ENCODE measurements at places on chromosomes 2 and 18.

DNA sequence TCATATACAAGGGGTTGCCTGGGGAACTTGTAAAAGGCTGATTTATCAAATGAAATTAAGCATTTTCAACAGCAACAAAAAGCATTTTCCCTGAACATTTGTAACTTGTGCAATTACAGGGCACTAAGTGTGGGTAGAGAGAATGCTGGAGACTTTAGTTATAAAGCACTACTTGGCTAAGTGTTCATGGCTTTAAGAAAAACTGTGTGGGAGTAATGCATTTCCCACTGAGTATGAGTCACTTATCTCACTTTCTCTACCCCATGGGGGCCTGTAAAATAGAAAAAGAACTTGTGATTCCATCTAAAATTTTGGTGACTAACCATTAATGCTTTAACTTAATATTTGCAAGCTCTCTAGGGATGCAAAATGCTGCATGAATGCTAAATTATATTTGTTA lies 193.4 kb downstream of the CCDC102B start:
- DNase-seq: no peak

DNA sequence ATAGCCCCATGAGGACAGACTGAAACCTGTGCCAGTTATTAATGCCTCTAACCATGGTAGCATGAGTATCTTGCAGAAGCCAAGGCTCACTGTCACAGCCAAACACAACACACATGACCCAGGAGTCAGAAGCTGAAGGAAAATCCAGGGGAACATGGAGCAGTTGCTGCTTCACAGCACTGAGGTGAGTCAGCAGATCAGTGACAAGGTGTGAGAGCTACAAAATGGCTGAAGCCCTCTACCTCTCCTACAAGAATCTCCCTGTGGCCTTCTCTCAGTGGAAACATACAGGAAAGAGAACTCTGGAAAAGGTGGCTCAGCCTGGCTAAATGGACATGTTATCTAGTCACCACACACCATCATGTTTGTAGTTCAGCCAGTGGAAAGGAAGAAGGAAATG lies 93.5 kb downstream of the NAB1 start:
- no peak for DNase-seq

DNA sequence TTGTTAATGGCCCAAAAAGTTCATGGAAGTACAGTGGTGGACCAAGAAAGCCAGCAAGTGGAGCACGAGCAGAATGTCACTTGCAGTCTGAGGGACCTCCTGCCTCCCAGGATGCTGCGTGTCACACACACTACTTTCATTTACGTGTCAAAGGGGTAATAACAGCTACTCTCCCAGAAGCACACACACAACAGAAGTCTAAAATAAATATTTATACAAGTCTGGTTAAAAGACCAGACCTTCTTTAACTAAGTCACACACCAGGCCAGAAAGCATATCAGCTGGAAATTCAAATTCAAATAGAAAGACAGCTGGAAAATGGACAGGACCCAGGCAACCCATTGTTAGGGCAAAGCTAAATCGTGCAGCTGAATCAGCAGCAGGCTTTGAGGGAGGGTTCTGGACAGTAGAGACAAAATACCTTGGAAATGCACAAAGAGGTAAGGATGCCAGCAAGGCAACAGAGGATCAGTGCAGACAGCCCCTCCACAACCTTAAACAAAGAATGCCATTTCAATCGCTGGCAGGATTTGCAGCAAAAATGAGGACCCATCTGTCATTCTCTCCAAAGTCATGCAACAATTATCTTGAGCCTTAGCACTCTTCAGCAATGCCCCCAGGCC lies 160.5 kb downstream of the TMEM163 start:
- DNase-seq: no peak

- DNase-seq: peak; percentile 42
Measured at GRCh38 chr2:235106874-235107639, 155.2 kb downstream of the SH3BP4 start.

GRCh38 chr2:172445851-172446250 lies 18.5 kb downstream of the ITGA6 start:
- DNase-seq: no peak

- DNase-seq: no peak
Measured at GRCh38 chr2:236616624-236617023, 47.0 kb downstream of the ACKR3 start.

- no peak for DNase-seq
Measured at GRCh38 chr2:66433945-66434678, 813 bp upstream of the MEIS1 start.

DNA sequence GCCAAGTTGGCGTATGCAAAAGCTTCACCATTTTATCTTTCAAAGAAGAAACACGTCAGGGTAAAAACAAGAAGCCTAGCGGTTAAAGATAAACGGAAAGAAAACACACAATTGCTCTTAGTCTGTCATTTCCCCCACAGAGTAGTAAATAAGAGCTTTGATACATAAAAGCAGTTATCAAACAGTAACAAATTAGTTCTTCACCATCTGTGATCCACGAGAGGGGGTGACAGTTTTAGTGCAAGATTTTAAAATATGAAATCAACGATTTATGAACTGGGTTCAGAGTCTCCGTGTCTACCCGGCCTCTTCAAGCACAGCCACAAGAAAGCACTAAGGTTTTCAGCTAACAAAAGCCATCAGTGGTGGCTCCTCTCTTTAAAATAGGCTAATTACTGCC lies 703.9 kb upstream of the ID2 start:
- DNase-seq: no peak

DNA sequence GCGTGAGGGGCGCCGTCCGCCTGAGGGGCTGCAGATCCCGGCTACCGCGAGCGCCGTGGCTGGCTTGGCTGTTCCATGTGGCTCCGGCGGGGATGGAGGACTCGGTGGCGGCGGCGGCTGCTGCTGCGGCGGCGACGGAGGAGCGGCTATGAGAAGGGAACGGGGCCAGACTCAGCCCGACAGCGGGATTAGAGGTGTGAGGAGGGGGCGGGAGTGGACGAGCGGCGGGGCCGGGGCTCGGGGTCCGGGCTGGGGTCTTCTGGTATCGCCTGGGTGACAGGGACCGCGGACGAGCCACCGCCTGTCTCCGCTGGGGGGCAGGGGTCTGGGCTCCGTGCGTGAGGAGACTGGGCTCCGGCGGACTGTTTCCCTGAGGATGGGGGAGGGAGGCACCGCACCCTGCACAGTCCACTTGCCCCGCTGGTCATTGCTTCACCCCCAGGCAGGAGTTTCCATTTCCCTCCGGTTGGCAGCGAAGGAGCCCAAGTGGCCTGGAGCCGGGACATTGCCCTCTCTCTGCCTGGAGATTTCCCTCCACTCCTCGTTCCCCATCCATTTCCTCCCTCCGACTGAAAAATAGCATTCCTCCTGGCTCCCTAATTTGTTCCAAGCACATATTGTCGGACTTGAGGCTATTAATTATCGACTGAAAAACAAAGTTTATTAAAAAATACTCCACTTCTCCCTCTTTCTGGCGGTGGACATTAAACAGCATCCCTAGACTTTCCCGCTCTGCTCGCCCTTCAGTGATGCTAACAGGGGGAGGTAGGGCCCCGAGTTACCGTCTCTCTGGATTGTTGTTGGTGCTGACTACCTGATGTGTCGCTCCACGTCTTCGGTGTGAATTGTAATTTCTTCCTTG lies 577 bp downstream of the EHBP1 start:
- DNase-seq: no peak

GRCh38 chr2:145811276-145812164 lies 1291.6 kb upstream of the ZEB2 start:
- DNase-seq: no peak

GRCh38 chr2:168545439-168546082 lies 89.5 kb downstream of the CERS6 start:
- peak; percentile 66 for DNase-seq

- DNase-seq: no peak
Measured at GRCh38 chr18:63454497-63454896, 22.3 kb upstream of the SERPINB5 start.

- no peak for DNase-seq
Measured at GRCh38 chr18:11664286-11664685, 24.8 kb upstream of the GNAL start.

DNA sequence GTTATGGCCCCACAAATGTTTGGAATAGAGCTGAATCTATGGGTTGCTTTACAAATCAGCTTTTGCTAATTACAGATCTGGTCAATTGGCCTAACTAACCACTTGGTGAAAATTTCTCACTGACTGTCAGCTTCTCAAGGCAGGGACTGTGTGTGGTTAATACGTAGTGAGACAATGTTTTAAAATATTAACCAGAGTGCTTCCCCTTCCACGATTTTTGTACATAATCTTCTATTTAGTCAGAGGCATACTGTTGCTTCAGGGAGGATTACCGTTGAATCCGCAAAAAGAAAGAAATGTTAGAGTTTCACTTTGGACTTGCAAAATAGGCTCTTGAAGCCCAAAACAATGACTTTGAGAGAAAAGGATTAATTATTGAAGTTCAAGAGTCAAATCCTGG lies 14.9 kb upstream of the KCNS3 start:
- DNase-seq: no peak

GRCh38 chr2:78845664-78846185 lies 179.8 kb upstream of the REG3G start:
- no peak for DNase-seq

DNA sequence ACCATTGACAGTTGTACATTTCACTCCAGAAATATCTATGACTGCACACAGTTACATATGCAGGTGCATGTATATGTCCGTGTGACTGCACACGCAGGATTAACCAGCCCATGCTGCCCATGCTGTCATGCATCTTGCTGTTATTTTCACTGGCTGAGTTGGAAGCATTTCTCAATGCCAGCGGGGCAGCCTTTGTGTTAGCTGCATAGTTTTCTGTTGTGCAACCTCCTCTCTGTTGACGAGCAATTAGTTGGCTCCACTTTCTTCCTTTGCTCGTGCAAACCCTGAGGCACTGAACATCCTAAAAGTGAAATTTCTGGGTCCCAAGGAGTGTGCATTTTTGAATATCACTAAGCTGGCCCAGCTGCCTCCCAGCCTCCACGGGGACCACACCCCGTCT lies 133.4 kb upstream of the GLI2 start:
- no peak for DNase-seq

- DNase-seq: no peak
Measured at GRCh38 chr2:180474716-180475115, 467.6 kb upstream of the CWC22 start.

- no peak for DNase-seq
Measured at GRCh38 chr2:13034861-13035260, 318.1 kb downstream of the TRIB2 start.

GRCh38 chr2:32862269-32863055 lies 84.3 kb upstream of the LTBP1 start:
- no peak for DNase-seq

DNA sequence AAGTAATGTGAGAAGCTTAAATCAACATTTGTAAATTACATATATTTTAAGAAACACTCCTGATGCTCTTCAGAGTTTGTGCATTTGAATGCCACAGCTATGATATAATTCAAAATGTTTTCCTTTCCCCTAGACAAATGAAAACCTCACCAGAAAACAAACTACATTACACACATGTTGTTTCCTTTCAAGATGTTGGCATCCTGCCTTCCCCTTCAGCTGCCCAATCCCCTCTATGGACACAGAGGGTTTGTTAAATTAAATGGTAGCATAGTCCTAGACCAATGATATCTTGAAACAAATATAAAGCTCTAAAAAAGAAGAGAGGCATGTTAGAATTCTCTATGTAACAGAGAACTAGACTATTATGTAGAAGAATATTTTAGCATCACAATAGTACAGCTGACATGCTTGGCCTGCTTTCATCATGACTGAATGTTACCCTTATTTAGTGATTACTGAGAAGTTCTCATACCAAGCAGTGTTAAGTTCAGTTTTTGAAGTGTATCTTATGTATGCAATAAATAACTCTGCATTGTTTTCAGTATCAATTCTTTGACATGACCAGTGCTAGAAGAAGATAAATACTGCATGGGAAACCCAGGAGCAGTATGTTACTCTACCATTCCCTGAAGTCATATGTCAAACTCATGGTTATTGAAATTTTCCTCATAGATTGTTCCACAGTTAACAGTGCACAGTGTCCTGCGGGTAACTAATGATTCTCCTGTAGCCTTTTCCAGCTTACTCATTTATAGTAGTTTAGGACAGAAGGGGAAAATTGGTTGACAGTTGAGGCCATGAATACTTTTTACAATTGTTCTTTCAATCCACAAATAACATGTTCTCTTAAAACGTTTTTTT lies 316.3 kb upstream of the KCNJ3 start:
- no peak for DNase-seq

DNA sequence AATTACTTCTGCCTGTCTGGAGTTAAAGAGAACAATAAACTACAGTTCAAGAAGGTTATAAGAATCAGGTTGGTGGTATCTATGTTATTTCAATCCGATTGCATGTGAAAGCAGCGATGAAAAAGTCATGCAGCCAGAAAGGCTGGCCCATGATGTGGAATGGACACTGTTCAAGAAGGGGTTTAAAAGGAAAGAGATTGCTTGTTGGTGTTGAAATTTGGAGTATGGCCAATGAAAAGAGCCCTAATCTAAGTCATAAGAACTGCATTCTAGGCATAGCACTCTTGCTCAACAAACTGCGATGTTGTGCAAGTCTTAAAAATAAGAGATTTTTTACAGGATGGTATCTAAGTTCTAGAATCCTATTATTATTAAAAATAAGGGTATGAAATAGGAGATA lies 61.3 kb downstream of the EFEMP1 start:
- DNase-seq: peak; percentile 94

DNA sequence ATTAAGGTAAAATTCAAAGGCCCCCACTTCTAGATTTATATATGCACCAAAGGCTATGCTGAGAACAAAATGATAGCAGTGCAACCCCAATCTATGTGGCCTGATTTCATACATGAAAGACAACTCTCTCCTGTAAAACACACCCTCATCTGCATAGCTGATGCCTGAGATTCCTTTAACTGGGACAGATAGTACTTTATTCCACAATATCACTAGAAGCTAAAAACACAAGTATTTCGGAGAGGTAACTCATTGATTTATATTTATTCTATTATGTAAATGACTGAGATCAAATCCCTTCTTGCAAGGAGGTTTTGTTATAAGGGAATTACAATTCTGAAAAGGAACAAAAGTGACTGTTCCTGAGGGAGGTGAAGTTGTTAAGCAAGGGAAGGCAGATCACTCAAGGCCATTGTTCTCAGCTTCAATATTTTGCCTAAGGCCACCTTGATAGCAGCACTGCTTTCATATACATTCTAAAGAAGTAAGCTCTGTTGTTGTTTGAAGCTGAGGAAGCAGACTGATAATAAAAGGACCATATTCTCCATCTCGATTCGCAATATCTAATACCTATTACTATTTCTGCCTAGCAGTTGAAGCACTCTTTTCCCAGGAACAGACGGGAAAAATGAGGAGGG lies 471.0 kb upstream of the CDH7 start:
- DNase-seq: no peak

GRCh38 chr2:107027205-107027604 lies 141.2 kb upstream of the ST6GAL2 start:
- DNase-seq: no peak

DNA sequence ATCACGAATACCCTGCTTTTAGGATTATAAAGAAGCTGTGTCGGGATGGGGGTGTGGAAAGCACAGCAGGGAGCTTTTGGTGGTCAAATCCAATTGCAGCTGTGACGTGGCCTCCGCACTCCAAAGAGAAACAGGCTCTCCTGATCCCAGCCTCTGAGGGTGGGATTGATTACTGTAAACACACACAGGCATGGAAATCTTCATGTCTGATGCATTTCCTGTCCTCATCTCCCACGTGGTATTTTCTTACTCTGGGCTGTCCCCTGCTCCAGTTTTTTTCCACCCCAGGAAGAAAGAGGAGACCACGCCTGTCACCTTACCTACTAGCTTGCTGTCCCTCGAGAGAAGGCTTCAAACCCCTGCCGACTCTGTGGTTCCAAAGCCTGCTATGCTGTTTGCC lies 22.7 kb downstream of the RNF152 start:
- peak; percentile 40 for DNase-seq

- no peak for DNase-seq
Measured at GRCh38 chr2:42371611-42372473, 10.8 kb upstream of the COX7A2L start.
